Mucosa of descending colon (tissue), 3 donors: ENCODE measurements at places on chromosomes 6 and 20. TPM values are rescaled to one million over a fixed set of nuclear protein-coding genes. Genes with fewer than 3 reads are reported as not detected.

DNA sequence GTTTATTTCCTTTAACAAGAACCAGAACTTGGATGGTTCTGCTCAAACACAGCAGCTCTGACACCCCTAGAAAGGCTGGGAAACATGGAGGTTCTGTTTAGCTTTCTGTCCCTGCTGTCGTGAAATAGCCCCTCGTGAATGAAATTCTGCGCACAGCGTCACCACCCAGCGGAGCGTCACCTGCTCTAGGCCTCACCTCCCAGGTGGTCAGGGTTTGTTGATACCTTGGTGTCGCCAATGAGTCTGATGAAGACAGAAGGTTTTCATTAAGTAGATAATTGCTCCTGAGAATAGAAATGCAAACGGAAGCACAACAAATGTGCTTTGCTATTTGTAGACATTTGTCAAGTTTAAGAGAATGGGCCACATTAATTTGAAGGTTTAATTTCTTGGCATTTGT is 135.1 kb downstream of the EDN3 start:
- no peak for DNase-seq

- no peak for DNase-seq
Observed at GRCh38 chr20:10573273-10573950, 100.4 kb downstream of the JAG1 start.

- DNase-seq = no peak
Observed at GRCh38 chr6:145816392-145816791, 1.8 kb upstream of the FBXO30 start.

GRCh38 chr20:35297155-35297554 is 4.9 kb upstream of the FAM83C start:
- no peak for DNase-seq

DNA sequence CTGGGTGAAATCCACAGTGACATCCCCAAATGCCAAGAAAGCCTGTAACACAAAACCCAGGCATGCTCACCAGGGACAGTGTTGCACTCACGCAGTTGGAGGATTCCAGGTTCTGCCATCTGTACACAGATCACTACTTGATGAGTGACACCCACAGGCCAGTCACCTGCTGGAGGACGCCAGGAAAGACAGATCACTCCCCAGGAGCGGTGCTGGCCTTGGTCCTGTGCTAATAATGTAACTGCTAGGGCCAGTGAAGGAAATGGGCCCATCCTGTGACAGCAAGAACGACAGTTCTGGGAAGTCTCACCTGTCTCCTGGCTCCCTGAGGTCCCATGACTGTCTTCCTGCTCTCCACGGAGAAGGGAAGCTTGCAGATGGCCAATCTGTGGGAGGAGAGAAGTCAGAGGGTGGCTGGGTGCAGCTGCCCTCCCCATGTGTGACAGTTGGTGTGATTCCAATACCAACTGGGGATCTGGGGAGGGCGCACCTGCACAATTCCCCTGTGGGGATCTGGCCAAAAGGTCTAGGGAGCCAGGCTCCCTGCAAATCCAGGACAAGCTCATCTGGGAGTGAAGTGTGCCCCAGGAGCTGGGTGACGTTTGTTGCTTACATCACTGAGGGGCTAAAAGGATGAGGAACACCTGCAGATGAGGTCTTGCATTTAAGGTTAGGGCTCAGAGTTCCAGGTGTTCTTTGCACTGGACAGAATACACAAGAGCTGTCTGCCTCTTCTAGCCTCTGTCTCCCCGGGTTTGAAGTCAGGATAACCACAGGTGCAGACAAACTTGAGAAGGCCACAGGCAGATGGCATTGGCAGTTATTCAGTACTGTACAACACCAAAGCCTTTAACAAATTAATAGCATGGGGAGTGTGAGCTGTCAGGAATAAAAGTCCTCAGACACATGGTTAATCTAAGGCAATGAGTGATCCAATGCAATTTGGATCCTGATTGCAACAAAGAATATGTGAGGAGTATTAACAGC is 10.3 kb downstream of the ZNF337 start:
- DNase-seq = no peak

Gene ZC3H12D
- total RNA-seq = 8.9 TPM

Gene FERMT1
- total RNA-seq = 102 TPM
